ENCODE measurements at places on chromosomes 4 and X.

- DNase-seq: peak; percentile 96
These were observed at the start of gene XIAP for GRCh38 chrX:123859846-123860838. XIAP (plus strand) TSS chrX:123860053; CDS start chrX:123885663, 25,610 bp downstream.

- no peak for DNase-seq
These were observed 13.2 kb downstream of the RTL8B start for GRCh38 chrX:135009057-135009610.

GRCh38 chr4:126899331-126899801 lies 733.4 kb upstream of the INTU start:
- DNase-seq: no peak

- no peak for DNase-seq
These were observed 30.8 kb upstream of the CT47C1 start for GRCh38 chrX:119042040-119042439.

All from ELF-1 (cell line).